Activated effector memory CD4-positive, alpha-beta T cell treated with anti-CD3 and anti-CD28 coated beads, Interleukin-2, amount 50 U/mL, for 16 hours (primary cell): ENCODE measurements at places on chromosomes 5 and 9.

GRCh38 chr5:15013654-15014463 lies 142.3 kb upstream of the ANKH start:
- DNase-seq = no peak

DNA sequence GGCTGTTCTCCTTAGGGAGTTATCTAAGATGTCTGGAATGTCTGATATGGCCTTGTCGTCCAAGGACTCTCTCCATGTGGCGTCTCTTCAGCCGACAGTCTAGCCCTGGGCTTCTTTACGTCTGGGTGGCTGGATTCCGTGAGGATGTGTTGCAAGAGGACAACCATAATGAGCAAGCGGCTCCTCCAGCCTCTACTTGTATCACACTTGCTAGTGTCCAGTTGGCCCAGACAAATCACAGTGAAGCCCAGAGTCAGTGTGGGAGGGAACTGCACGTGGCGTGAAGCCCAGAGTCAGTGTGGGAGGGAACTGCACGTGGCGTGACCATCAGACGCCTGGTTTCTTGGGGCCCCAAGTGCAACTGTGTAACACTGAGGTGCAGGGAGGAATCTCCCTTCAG lies 61.1 kb downstream of the COL23A1 start:
- DNase-seq = no peak

GRCh38 chr5:96348536-96348935 lies 84.5 kb downstream of the PCSK1 start:
- no peak for DNase-seq

DNA sequence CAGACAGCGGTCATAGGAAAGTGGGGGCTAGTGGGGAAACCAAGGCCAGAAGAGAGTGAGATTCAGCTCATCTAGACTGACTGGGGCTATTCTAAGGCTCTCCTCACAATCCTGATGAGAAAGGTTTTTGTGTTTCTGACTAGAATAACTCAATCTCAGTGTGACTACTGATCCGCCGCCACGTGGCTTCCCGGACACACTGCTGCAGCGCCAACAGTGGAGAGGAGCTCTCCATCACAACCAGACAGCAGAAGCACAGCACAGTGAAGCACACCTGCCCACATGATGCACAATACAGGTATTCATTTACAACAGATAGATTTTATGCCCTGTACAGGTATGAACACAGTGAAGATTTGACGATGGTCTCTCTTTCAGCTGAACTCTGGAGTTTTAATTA lies 25.4 kb downstream of the NREP start:
- no peak for DNase-seq

DNA sequence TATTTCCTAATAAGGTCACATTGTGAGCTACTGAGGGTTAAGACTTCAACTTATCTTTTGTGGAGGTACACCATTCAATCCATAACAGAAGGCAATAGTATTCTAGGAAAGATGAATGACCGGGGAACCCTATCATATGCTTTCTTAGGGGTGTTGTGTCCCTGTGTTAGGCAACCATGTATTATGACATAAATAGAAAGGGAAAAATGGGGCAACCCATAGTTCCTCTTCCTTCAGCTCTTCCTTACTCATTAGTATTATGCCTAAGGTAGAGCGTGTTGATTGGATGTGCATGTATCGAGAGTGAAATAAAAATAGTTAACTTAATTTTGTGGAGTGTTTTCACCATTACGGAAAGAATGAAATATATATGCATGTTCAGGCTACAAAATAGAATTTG lies 6.0 kb upstream of the CCNJL start:
- no peak for DNase-seq

GRCh38 chr9:27196383-27196782 lies 87.4 kb downstream of the TEK start:
- DNase-seq = no peak

- no peak for DNase-seq
These were observed 35.0 kb upstream of the SAP30L start for GRCh38 chr5:154410786-154411185.

GRCh38 chr5:143013176-143013891 lies 243.2 kb downstream of the ARHGAP26 start:
- DNase-seq = no peak

DNA sequence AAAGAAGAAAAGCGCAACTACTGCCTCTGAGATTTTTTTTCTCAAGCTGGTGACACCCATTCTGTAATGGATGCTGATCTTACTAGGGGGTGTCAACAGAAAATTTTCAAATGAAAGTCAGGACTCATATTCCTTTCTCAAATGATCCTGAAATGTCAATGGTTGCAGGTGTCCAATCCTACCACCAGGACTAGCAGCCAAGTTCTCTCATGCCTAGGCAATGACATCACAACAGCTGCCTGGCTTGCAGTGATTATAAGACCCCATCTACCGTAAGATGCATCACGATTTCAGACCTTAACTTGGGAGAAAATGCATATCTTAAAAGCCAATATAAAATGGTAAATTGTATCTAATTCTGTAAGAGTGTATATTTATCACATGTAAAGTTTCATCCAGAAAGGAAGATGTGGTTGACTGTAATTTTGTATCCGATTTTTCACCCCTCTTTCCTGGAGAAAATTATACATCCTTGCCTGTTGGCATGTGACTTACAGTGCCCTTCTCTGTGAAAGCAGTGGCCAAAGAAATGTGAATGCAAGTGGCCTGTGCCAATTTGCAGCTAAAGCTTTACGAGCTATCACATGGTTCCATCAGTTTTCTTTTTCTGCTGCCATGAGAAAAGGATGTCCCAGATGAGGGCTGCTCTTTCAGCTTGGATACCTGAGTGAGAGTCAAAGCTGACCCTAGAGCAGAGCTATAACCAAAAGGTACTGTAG lies 104.4 kb downstream of the DENND1A start:
- DNase-seq = no peak

DNA sequence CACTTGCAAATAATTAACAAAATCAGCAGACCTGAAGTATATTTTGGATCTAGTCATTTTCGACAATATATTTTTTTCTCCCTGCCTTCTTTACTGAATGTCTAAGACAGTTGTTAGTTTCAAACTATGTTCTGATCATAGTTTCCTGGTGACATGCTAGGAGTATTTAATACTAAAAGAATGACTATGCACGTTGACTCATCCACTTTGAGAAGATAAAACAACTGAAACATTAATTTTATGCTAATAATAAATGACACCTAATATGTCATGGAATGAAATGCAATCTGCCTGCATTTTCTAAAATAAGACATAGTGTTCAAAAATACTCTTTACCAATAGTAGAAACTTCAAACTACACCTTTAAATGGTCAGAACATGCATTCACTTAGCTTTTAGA lies 2123.7 kb upstream of the C9orf72 start:
- no peak for DNase-seq

DNA sequence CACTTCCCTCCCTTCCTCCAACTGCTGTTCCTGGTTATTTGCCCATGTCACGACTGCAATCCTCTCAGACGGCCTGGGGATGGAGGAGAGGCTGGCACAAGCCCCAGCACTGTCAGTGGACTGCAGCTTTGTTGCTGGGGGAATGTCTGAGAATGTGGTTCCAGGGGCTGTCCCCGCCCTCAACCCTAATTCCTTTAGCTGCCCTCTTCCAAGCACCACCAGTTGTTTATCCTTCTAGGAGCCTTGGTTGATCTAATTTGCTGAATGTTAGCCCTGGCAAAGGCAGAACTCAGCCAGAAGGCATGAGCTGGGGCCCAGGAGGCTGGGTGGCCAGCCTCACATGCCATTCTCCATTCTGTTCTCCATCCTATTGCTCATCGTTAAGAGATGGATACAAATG lies 51.6 kb downstream of the ADAM19 start:
- no peak for DNase-seq

- DNase-seq = no peak
These were observed 17.9 kb upstream of the KIF4B start for GRCh38 chr5:154995679-154996078.

DNA sequence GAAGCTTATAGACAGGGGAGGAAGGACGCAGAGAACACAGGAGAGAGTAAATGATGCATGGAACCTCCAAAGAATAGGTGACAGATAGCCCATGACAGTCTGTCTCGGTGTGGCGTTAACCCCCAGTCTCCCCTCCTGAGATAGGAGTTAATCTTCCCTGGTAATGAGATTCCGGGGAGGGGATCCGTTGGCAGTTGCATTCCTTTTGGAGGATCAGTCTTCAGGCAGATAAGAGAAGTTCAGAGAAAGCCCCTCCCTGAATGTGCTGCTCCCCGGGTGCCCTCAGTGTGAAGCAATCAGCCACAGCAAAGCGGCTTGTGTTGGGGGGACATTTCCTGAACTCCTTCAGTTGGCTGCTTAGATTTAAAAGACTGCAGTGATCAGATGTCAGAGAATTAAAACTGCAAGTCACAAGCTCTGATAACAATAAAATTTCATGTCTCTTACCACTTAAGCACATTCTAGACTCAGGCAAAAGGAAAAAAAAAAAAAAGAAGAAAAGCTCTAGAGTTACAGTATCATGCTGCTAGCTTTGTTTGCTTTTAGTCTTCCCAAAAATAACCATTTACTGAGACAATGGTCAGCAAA lies 121.1 kb downstream of the EGFLAM start:
- no peak for DNase-seq

- DNase-seq = no peak
These were observed 94.2 kb downstream of the PCSK1 start for GRCh38 chr5:96338624-96339415.

GRCh38 chr5:60701321-60701968 lies 1.5 kb upstream of the DEPDC1B start:
- DNase-seq = no peak

DNA sequence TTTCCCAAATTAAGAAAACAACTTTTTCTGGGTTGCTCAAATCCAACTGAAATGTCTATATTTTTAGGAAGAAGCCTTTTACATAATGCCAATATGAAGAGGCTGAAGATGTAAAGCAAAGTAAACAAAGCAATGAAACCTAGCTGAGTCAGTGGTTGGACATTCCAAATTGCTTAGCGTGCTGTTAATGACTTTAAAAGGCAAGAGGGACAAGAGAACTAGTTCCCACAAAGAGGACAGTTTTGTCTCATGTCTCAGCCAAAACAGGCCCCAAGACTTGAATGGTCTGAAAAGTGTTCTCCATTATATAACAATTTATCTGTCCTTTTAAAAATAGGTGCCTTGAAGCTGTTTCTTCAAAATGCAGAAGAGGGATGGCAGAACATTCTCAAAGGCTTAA lies 407.0 kb downstream of the ENC1 start:
- DNase-seq = no peak

DNA sequence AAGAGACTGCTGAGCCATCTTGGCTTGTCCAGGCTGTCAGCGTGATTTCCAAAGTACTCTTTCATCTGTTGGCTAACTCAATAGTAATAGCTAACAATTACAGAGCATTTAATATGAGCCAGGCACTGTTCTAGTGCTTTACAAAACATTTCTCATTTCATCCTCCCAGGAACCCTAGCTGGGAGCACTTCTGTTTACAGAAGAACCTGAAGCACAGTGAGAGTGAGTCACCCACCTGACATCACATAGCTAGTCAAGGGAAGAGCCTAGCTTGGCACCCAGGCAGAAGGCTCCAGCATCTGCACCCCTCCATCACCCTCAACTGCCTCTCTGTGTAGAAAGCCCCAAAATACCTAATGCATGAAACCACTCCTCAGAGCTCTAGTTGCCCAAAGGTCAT lies 57.5 kb upstream of the IQGAP2 start:
- no peak for DNase-seq

- DNase-seq = no peak
These were observed 61.0 kb downstream of the LPAR1 start for GRCh38 chr9:110977259-110977709.

- no peak for DNase-seq
These were observed 227.3 kb upstream of the ITGA1 start for GRCh38 chr5:52560366-52560765.

GRCh38 chr9:124164811-124165210 lies 92.9 kb upstream of the NEK6 start:
- no peak for DNase-seq

DNA sequence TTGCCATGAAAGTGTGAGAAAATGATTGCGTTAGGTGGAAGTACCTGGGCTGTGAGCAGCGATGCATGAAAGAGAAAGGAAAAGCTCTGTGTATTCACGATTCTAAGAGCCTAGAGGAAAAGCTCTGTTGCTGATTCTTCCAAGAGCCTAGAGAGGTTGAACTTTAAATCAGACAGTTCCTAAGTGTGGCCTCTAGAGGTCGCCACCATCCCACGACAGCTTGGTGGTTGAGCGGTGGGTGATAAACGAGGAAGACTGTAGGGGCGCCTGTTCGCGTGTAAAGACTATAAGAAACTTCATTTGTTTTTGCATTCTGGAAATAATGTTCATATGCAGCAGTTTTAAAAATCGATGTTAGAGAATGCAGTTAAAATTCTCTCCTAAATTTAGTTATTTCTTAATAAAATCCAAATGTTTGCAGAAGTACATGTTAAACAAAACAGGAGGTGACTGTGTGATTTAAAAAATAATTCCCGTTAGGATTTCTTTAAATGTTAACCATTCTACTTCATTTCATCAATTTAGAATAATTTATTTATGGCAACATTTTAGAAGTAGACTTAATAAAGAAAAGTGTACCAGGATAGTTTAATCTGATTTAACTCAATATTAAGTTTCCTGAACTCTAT lies 107.7 kb downstream of the TENT4A start:
- peak; percentile 81 for DNase-seq

- DNase-seq = peak; percentile 66
These were observed 45.1 kb upstream of the GLIS3 start for GRCh38 chr9:4344946-4345345.

- DNase-seq = no peak
These were observed 414.3 kb downstream of the ANXA1 start for GRCh38 chr9:73565833-73566465.

DNA sequence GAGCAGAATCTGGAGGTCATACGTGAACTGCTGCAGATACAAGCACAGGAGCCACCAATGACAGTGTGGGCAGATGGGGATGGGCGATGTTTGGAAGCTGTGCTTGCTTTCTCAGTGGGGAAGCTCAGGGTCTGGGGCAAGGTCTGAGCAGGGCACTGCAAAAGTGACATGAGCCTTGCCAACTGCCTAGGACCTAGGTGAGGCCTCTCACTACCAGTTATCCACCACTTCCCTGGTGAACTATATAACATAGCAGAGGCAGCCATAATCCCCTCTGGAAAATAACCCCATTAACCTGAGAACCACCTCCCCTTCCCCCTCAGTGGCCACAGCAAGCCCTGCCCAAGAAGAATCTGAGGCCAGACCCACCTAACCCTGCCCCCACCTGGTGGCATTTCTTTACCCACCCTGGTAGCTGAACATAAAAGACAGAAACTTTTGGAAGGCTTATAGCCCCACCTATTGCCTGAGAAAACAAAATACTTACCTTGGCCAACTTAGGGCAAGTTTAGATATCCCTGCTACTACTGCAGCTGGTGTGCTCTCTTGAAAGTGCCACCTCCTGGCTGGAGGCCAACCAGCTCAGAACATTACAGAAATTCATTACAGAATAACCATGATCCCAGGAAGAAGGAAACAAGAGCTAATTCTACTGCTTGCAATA lies 18.8 kb upstream of the SPEF2 start:
- DNase-seq = no peak

GRCh38 chr5:178319541-178320041 lies 87.0 kb upstream of the PHYKPL start:
- DNase-seq = no peak

DNA sequence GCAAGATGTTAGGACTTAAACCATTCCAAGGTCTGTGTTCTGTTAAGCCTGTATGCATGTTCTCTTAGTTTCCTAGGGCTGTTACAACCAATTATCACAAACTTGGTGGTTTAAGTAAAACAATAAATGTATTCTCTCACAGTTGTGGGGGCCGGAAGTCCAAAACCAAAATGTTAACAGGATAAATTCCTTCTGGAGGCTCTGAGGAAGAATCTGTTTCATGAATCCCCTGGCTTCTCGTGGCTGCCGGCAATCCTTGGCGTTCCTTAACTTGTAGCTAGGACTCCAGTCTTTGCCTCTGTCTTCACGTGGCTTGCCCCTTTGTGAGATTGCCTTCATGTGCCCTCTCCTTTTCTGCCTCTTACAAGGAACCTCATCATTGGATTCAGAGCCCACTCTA lies 30.4 kb downstream of the FEM1C start:
- no peak for DNase-seq
